ENCODE measurements at places on chromosomes 3 and 15. TPM values are rescaled to one million over a fixed set of nuclear protein-coding genes. Genes with fewer than 3 reads are reported as not detected.

DNA sequence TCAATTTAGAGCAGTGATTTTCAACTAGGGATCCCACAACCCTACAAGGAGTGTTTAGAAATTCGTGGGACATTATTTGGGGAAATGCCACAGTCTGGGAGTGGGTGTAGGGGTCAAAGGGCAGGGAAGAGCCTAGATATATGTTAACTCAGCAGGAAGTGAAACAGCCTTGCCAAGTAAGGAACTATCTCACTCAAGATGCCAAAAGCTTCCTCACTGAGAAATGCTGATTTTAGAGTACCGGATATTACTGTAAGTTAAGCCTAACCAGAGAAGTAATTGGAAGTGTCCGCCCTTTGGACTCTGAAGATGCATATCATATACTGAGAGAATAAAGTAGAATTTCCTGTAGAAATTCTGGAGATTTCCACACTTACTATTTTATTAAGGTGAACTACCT is 158.6 kb downstream of the BBX start:
- peak; percentile 24 for ATAC-seq

DNA sequence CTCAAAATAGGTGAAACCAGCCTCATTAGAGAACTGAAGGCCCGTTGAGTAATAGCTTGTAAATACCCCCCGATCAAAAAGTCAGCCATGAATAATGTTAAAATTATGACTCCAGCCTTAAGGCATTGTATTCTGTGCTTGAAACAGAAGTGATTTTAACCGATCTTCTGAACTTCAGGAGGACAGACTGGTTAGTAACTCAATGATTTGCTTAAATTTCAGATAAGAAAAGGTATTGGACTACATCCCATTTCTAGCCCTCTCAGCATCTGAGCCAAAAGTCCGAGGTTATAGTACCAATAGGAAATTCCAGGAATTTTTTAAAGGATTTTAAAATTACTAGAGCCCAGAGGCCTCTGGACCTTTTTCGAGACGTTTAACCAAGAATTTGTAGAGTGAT is 67.7 kb upstream of the FGF12 start:
- ATAC-seq: no peak

DNA sequence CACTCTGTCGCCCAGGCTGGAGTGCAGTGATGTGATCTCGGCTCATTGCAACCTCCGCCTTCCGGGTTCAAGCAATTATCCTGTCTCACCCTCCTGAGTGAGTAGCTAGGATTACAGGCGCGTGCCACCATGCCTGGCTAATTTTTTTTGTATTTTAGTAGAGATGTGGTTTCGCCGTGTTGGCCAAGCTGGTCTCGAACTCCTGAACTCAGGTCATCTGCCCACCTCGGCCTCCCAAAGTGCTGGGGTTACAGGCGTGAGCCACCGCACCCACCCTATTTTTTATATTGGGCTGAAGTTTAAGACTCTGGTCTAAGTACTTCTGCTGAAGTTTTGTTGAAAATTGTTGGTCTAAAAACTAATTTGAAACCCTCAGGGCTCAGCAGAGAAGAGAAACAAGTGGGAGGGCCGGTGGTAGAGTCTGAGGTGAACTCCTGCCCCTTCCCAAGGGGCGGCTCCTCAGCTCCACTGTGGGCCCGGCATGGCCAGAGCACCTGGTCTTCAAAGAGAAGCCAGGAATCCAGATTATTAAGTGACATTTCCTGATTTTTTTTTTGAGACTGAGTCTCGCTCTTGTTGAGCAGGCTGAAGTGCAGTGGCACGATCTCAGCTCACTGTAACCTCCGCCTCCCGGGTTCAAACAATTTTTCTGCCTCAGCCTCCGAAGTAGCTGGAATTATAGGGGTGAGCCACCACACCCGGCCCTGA is 4.0 kb downstream of the HDAC11 start:
- ATAC-seq: no peak

GRCh38 chr3:12503126-12503957 is 19.1 kb downstream of the TSEN2 start:
- no peak for ATAC-seq

DNA sequence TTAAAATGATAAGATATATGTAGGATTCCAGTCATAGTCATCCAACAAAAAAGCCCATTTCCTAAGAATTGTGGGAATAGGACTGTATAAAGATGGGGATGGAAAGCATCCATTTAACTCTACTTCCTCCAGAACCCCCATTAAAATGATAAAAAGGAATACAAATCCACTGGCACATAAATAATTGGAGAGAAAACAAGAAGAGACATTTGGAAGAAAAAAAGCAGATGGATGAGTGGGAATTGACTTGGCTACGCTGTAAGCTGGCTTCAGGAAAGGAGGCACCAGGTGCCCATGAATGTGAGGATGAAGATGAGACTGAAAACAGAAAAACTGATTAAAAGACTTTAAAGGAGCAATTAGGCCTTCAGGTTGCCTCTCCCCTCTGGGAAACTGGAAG is 91.8 kb downstream of the ST8SIA2 start:
- ATAC-seq: no peak

The MGA gene
- 52.0 TPM for total RNA-seq

The OGG1 gene
- 24.2 TPM for total RNA-seq
